Activated naive CD4-positive, alpha-beta T cell treated with anti-CD3 and anti-CD28 coated beads, Interleukin-2, amount 10 ng/mL, durations not matched to agents 7 days and 5 days (primary cell): ENCODE measurements at places on chromosomes 4 and X.
A peak's percentile ranks its signal among the peaks of the same experiment; 100 is the strongest.

- no peak for DNase-seq
These were observed 63.6 kb downstream of the IRF2 start for GRCh38 chr4:184410748-184411147.

GRCh38 chrX:72467135-72467534 is 105.5 kb downstream of the HDAC8 start:
- DNase-seq: no peak

DNA sequence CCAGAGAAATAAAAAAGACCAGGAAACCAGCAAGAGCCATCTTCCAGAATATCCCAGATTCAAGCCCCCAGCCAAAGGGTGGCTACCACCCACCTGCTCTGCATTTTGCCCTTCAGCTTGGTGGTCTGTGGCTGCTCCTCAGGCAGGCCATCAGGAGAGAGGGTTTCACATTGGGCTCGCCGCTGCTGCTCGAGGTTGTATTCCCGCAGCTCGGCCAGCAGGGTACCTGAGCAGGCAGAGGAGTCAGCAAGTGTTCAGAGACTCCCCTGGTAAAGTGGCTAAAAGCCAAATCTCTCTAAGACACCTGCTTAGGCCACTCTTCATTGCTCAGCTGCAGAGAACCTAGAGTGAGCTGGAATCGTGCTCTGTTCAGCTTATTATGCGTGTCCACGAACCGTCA is 110.8 kb upstream of the HSD17B10 start:
- no peak for DNase-seq

DNA sequence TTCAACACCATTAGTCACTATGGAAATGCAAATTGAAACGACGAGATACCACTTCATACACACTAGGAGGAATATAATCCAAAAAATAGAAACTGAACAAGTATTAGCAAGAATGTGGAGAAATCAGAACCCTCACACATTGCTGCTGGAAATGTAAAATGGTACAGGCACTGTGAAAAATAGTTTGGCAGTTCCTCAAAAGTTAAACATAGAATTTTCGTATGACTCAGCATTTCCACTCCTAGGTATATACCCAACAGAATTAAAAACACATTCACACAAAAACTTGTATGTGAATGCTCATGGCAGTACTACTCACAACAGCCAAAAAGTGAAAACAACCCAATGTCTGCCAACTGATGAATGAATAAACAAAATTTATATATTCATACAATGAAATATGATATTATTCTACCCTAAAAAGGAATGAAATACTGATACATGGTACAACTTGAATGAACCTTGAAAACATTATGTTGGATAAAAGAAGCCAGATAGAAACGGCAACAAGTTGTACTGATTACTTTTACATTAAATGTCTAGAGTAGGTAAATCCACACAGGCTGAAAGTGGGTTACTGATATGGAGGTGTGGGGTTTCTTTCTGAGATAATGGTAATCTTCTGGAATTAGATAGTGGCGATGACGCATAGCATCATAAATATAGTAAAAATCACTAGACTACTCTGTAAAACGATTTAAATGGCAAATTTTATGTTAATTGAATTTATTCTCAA is 22.3 kb downstream of the TEC start:
- no peak for DNase-seq

DNA sequence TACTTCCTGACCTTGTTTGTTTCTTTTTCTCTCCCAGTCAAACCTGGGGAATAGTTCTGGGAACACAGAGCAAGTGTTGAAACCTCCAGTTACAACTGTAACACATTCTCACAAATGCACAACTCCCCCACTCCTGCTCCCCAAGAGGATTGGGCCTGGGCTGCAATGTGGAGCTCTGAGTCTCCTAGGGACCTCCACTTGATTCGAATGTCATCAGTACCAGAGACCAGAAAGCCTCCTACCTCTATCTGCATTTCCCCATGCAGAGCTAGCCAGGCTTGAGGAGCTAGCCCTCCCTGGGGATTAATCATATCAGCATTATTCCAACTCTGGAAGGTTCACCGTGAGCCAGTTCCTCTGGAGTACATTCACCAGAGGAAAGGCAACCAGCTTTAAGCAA is 41.7 kb upstream of the CITED1 start:
- no peak for DNase-seq

DNA sequence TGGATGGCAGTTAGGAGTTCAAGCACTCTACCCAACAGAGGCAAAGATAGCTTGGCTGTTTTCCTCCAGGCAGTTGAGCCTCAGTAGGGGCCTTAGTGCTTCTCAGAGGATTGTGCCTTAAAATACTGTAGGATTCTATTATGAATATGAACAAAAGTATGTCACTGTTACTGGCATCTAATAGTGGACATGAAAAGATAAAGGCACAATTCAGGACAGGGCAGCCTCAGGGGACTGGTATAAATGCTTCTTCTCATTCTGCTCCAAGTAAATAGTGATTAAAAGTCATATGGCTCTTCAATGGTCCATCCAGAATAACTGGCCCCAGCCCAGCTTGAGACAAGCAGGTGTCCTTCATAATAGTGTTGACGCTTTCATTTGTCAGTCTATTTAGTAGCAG is 17.7 kb downstream of the COL4A6 start:
- DNase-seq: no peak

GRCh38 chr4:42541647-42542046 is 115.3 kb downstream of the ATP8A1 start:
- no peak for DNase-seq

DNA sequence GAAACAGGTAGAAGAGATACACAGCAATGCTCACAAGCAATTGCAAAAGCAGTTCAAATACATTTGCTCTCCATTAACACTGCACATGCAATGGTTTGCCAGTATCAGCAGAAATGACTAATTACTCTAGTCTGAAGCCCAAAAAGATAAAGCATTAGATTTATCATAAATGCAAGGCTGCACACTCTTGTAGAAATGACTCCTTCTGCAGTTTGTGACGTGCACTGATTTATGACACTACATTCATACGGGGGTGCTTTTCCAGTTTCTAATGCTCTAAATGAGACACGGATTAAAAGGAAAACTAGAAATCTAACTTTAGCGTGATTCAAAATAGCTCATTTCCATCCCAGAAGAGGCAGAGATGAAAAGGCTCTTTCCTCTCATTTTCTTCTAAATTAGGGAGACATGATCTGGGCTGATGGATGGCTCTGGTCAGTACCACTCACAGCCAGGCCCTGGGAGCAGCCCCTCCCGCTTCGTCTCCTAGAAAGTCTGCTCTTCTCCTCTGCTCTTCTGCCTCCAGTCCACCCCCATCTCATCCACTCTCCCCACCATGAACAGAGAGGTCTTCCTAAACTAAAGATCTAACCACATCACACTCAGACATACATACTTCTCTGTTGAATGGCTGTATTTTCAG is 33.2 kb downstream of the PPP2R2C start:
- no peak for DNase-seq

GRCh38 chr4:6368096-6368495 is 98.4 kb downstream of the WFS1 start:
- no peak for DNase-seq

DNA sequence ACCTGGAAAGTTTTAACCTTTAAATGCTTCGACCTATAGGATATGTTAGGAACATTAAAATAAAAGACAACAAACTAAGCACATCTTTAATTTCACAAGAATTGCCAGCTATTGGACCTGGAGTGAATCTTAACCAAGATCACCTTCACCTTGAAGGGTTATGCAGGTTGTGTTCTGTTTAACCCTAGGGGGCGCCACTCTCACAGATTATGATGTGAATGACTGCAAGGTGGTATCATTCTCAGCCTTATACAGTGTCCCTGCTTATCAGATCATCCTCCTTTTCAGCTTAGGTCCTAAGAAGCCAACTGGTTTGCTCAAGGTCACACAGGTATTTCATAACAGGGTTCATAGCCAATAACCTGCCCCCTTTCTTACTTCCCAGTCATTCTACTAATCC is 23.5 kb downstream of the INTS6L start:
- peak; percentile 33 for DNase-seq
